NCI-H2171 (cell line): ENCODE measurements at places on chromosomes 2 and 18.

- DNase-seq: peak; percentile 21
These were observed 289.0 kb upstream of the TFPI start for GRCh38 chr2:187842978-187843847.

GRCh38 chr2:23452853-23453420, 68.0 kb downstream of the KLHL29 start:
- no peak for DNase-seq

DNA sequence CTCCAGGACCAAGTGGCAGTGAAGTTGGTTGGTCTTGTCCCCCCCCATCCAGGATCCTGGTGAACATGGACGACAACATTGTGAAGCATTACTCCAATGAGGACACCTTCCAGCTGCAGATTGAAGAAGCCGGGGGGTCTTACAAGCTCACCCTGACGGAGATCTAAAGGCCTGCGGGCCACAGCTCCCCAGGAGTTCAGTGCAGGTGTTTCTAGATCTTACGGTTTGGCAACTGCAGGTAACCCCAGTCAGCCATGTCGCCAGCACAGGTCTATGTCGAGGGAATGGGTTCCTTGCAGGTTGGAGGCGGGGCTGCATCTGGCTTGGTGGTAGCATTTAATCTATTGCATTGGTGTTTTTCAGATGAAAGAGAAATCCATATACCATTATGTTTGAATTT, 42.8 kb upstream of the KLF11 start:
- DNase-seq: no peak

DNA sequence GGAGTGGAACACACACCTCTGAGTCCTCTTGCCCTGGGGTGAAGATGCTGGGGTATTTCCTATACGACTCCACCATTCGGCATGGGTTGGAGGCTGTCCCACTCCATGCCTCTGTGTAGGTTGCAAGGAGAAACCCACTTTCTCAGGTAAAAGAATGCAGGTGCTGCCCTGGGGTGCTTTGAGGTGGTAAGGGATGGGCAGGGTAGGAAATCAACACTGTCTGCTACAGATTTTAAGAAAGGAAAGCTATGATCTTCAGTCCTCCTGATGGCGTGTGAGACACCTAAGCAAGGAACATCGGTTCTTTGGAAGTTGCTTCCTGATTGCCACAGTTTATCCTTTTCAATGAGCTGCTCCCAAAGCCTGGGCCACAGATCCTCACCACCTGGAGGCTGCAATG, 209.2 kb downstream of the NCK2 start:
- no peak for DNase-seq

GRCh38 chr2:132038179-132038882, 123.4 kb downstream of the ANKRD30BL start:
- DNase-seq: no peak

DNA sequence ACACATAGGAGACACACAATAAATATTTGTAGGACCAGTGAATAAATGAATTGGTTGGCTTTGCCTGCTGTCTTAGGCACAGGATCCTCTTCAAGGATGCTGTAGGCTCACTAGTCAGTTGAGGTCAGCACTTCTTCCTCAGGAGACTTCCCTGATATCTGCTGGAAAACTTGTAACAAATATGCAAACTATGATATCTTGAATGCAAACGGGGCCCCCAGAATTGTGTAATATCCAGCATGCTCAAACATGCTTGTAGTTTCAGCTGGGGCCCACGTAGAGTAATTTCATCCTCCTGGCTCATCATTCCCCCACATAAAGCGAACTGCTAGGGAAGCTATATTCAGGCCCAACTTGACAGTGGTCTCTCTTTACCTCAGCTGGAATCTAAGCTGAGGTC, 43.6 kb downstream of the POLE4 start:
- DNase-seq: no peak

DNA sequence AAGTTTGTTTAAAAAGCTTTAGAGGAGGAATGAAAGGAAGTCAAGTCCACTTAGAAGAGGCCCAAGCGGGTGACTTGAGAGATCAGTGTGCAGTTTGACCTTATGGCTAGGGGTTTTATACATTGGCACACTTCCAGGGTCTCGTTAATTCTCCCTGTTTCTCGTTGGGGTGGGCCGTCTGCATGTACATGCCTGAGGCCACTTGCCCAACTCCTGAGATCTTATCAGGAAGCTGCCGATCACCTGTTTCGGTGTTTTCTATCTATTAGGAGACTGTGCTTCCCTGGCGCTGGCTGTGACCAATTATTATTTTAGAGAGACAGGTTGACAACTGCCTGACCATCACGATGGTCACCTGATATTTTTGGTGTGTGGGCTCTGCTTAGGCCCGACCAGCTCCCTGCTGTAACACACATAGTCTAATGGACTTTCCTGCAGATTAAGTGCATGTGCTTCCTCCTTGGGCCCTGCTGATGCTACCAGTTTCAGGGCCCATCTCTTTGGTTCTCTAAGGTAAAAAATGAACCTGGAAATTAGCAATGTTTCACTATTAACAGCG, 31.0 kb upstream of the MSH6 start:
- no peak for DNase-seq

- DNase-seq: no peak
These were observed 6.2 kb upstream of the ARMC9 start for GRCh38 chr2:231191896-231192872.

- no peak for DNase-seq
These were observed 542.0 kb upstream of the GCFC2 start for GRCh38 chr2:76252704-76253103.
